Panc1 (cell line): ENCODE measurements at places on chromosomes 5 and 9.

- no peak for DNase-seq
Measured at GRCh38 chr5:124906339-124907097, 160.1 kb upstream of the ZNF608 start.

DNA sequence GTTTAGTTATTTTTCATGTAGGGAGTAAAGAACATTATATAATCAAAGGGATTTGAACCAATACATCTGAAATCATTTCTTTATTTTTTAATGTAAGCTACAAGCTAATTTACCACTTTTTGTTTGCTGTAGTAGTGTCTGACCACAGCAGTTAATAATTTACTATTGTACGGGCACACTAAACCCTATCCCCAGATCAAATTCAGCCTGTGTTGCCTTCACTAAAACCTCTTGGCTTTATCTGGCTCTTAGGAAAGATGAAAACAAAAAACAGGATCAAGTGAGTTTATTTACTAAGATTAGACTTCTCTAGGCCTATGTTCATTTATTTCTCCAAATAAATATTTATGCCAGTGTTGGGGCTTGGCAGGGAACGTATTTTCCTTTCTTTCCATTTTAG is 384.1 kb downstream of the EBF1 start:
- DNase-seq = no peak

DNA sequence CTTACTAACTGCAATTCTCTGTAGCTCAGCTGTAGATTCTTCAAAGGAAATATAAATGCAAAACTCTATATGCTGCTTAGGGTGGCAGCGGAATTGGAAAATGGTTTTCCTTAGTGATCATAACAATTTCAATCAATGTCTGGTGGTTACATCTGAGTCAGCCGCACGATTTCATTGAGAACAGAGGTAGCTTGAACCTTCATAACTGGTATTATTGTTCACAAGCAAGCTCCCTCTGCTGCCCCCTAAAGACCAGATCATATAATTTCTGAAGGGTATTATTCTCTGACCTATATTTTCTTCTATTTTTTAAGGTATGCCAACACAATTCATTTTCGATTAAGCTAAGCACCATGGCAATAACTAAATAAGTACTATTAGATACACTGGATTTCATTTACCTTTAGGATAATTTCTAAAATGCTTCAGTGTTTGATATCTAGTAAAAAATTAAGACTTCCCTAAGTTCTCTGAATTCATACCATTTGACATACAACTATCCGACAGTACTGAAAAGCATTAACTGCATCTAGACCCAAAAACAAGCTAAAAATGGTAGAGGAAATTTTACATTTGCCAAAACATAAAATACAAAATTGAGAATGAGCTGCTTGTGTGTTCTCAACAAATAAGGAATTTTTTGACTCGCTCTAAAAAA is 181.1 kb upstream of the SPEF2 start:
- DNase-seq = no peak

DNA sequence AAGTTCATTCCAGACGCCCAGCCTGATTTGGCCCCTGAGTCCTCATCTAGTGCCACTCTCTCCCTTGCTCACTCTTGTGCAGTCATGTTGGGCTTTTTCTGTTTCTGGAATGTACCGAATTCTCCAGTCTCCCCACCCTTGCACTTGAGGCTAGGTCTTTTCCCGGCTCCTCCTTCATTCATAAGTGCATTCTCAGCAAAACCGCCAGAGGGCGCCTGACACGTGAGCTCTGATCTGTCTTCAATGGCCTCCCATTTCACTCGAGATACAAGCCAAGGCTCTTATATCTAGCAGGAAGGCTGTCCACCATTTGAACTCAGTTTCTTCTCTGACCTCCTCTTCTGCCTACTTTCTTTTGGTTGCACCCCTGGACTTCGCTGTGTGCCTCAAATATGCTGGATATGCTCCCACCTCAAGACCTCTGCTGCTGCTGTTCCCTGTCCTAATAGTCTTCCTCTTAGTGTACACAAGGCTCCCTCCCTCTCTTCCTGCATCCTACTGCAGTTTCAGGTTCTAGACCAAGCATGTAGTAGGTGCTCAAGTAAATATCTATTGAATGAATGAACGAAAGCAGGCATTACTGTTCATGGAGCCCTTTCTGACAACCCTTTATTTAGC is 568.1 kb upstream of the WWC1 start:
- DNase-seq = peak; percentile 57
